ENCODE measurements at places on chromosomes 1 and 21. TPM values are rescaled to one million over a fixed set of nuclear protein-coding genes. Genes with fewer than 3 reads are reported as not detected.

- no peak for DNase-seq
These were observed 37.2 kb downstream of the OR6Y1 start for GRCh38 chr1:158516966-158517365.

DNA sequence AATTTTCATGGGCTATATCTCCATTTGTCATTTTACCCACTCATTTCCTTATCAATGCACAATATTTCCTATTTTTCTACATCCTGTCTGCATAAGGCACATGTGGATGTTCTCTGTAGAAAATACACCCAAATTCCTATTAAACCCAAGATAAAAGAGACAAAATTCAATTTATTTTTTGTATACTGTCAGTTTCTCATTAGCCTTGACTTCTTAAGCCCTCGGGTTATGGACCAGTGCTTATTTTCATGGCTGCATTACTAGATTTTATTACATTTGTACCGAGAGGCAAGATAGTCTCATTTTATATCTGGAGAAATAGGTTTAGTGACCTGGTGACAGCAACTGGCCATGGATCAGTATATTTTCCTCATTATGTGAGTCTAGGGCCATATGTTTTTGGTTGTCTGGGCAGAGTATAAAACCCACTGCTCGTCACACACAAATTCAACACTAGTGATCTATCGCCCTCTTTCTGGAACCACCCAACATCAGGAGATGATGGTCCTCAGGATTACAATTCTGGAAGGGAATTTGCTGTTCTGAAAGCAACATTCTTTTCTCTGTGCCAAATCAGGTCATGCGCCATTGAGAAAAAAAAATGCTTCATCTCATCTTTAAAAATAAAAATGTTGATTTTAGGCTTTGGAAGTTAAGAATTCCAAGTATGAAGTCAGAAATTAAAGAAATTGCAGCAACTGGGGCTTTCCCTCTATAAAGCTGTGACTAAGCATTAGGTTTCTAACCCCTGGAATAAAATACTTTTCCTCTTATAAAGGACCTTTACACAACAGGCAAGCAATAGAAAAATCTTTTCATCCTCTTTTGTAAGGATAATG lies 81.4 kb downstream of the ASTN1 start:
- DNase-seq, result no peak

DNA sequence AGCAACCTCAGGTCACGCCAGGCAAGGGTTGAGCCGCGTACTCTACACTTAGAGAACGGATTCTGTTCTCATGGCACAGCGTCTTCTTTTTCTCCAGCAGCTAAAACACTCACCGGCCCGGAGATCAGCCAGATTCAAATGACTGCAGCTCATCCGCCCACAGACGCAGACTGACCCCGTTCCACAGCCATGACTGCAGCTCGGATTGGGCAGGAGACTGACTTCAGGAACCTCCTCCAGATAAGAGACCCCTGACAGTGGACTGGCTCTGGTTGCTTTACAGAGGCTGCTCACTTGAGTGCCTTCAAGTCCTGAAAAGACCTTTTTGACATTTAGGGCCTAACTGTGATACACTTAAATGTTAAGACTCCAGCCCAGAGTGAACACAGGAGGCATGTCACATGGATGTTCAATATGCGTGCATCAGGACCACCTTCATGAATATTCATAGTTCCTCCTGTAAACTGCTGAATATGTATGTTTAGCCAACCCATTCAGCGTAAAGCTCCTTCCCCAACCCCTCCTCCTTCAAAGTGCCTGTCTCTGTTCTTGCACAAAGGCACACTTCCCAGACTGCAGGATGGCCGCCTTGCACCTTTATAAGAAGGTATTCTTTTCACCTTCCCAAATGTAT lies 42.6 kb downstream of the BACE2 start:
- no peak for DNase-seq

DNA sequence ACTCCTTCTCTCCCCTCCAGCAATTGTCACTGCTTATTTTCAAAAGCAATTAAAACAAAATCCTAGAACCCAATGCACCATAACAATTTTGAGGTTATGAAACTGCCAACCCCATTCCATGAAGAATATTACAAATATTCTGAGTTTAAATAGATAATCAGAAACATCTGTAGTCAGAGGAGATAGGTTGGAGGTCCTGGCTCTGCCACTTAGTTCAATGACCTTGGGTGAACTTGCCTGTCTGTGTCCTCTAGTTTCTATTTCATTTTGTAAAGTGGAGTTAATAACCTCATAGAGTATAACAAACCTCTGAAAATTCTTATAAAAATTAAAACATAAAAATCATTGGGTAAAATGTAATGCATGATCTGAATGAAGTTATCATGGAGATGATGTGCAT lies 164.6 kb downstream of the KCTD3 start:
- no peak for DNase-seq

- no peak for DNase-seq
These were observed 215.8 kb downstream of the MATN1 start for GRCh38 chr1:30507401-30508174.

DNA sequence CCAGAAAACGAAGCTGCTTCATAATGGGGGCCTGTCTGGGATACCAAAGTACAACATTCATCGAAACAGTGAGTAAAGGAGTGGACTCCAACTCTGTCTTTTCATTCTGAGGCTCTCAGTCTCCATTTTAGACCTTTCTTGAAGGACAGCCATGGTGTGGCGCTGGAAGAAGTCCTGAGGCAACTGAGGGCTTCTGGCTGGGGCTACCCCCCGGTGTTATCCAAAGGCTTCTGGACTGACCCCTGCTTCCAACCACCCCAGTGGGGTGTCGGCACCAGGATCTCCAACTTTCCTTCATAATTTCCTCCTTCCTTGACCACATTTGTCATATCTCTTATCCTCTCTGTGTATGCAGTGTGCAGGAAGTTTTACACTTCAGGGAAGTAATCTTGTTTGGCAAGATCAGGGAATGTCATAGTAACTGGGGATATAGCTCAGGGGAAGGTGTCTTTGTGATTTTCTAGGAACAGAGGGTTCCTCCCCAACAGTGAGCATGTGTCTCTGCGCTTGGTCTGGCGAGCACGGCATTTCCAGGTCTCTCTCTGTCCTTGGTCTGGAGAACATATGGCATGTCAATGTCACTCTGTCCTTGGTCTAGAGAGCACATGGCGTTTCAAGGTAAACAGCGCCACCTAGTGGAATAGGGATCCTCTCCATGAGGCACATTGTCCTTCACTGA lies 19.4 kb upstream of the BSDC1 start:
- no peak for DNase-seq

DNA sequence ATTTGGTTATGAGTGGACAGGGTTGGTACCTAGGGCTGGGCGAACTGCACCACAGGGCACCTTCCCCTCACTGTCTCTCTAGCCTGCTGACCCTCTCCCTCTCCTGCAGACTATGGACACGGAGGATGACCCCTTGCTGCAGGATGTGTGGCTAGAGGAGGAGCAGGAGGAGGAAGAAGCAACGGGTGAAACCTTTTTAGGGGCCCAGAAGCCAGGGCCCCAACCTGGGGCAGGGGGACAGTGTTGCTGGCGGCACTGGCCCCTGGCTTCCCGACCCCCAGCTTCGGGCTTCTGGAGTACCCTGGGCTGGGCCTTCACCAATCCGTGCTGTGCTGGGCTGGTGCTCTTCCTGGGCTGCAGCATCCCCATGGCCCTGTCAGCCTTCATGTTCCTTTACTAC lies 21.9 kb downstream of the DISP3 start:
- no peak for DNase-seq

GRCh38 chr1:34740161-34740868 lies 14.5 kb upstream of the GJB5 start:
- no peak for DNase-seq

DNA sequence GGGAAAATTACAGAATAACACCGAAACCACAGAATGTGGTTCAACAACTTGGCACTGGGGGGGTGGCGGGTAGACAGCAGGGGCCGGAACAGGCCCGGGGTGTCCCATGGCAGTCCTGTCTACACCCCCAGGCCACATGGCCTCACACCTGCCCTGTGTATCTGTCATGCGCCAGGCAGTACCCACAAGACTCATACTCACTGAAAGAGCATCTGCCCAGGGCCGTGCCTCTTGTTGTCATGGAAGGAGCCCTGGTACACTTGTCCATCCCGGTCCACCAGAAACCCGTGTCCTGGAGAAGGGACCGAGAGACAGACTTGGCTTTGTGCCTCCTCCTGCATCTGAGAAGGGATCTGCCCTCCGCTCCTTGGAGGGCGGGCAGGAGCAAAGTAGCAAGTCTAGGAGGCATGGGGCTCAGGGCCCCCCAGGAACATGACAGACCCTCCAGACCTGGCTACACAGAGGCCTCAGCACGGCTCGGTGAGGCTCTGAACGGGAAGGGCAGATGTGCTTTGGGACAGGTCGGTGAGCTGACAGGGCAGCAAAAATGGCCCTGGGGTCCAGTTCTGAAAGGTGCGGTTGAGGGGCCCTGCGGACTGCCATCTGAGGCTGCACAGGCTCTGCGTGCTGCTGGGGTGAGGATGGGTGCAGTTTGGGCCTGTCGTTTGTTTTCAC lies 5.6 kb downstream of the MORN1 start:
- DNase-seq, result no peak

DNA sequence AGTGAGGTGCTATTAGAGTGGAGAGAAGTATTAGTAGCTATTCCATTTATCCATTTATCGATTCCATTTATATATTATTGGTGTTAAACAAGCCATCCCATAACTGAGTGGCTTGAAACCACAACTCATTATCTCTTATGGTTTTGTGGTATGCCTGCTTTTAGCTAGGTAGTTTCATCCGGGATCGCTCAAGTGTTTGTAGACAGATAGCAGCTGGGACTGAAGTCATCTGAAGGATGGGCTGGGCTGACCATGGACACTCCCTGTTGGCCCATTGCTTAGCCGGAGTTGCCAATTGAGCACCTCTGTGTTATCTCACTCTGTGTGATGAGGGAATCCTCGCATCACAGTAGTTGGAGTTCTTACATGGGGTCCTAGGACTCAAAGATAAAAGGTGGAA lies 622.5 kb downstream of the PLA2G4A start:
- no peak for DNase-seq

- no peak for DNase-seq
These were observed 61.8 kb downstream of the PUM1 start for GRCh38 chr1:31003613-31004230.

GRCh38 chr1:54309631-54310366 lies 96.4 kb downstream of the SSBP3 start:
- DNase-seq, result no peak

DNA sequence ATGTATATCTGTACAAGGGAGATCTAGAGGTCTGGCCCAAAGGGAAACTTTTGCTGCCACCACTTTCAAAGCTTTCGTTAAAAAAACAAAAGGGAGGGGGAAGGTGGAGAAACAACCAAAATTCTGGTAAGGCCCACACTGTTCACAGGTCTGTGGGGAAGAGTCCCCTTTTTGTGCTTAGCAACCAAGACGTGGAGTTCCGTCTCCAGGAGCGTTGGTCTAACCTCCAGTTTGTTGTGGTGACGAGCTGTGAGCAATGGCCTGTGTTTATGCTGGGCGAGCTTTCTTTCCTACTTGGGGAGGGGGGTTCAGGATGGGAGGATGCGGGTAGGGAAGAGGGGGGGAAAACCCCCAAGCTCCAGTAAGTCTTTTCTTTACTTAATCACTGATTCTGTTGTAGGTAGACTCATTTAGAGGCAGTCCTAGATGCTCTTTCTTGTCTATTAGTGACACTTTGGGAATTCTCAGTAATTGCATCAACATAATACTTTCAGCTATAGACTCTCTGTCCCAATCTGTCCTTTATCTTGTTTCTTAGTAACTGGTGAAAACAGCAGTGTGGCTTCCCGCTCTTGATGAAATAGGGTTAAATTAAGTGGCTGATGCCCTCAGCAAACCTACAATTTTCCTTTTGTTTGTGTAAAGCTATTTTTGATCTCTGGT lies 1.5 kb downstream of the HIPK1 start:
- DNase-seq, result no peak

DNA sequence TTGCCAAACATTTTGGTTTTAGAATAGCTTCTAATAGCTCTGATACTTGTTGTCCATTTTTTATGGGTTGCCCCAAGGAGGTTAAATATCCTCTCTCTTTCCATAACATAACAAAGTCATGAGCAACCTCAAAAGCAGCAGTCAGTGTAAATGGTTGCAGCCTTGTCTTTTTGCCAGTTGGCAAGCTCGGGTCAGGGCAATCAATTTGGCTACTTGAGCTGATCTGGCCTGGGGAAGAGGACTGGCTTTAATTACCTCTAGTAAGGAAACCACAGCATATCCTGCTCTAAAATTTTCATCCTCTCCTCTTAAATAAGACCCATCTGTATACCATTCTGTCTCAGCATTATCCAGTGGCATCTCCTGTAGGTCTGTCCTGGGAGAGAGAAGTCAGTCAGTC lies 21.2 kb upstream of the FMO4 start:
- no peak for DNase-seq

- DNase-seq, result no peak
These were observed 154.2 kb upstream of the L1TD1 start for GRCh38 chr1:62040450-62040849.

GRCh38 chr1:160985723-160986122 lies 31.1 kb upstream of the ITLN2 start:
- DNase-seq, result no peak

DNA sequence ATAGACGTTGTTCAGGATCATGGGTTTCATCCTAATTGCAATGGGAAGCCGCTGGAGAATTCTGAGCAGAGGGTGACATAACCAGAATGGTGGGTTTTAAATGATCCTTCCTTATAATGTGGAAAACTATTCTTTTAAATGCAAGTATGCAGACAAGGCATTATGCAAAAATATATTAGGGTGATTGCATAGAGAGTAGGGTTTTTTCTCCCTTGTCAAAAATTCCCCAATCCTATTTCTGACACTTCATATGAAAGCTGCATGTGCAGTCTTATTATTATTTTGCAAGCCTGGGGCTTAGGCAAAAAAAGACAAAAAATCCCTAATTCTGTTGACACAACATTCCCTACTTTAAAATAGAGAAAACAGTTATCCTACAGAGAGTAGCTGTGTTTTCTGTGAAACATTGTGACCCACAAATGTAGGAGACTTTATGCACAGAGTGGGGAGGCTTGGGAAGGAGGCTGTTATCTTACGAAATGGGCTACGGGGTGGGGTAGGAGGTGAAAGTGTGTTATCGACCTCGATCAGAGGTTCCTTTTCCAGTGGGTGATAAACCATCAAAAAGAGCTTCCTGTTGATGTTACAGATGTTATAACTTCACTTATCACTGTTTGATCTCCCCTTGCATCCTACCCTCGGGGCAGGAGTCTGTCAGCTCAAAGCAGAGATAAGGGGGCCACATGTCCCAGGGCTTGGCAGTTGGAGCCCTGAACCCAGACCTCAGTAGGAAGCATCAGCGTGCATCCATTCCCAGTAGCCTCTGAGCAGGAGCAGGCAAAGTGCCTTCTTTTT lies 27.2 kb downstream of the RHEX start:
- DNase-seq, result no peak

ALPL gene
- polyA plus RNA-seq, result 1.8 TPM

LEFTY2 gene
- polyA plus RNA-seq, result not detected

NEK7 gene
- 108 TPM for polyA plus RNA-seq

LMX1A gene
- polyA plus RNA-seq, result not detected

OR2M3 gene
- polyA plus RNA-seq, result not detected

NEGR1 gene
- 9.8 TPM for polyA plus RNA-seq

RIMS3 gene
- polyA plus RNA-seq, result 0.33 TPM

JTB gene
- 159 TPM for polyA plus RNA-seq

TSSK3 gene
- polyA plus RNA-seq, result 0.33 TPM

MAP3K7CL gene
- polyA plus RNA-seq, result 11.1 TPM

PYCR2 gene
- 29.4 TPM for polyA plus RNA-seq

SETDB1 gene
- 35.5 TPM for polyA plus RNA-seq

INSRR gene
- not detected for polyA plus RNA-seq

NSL1 gene
- polyA plus RNA-seq, result 26.7 TPM

PLXNA2 gene
- 0.10 TPM for polyA plus RNA-seq

FYB2 gene
- polyA plus RNA-seq, result not detected

DPT gene
- not detected for polyA plus RNA-seq

KRTAP19-8 gene
- not detected for polyA plus RNA-seq

FAM72C gene
- 1.0 TPM for polyA plus RNA-seq

All from AG04450 (cell line).